D721Med (cell line): ENCODE measurements at places on chromosomes 16 and 17.

DNA sequence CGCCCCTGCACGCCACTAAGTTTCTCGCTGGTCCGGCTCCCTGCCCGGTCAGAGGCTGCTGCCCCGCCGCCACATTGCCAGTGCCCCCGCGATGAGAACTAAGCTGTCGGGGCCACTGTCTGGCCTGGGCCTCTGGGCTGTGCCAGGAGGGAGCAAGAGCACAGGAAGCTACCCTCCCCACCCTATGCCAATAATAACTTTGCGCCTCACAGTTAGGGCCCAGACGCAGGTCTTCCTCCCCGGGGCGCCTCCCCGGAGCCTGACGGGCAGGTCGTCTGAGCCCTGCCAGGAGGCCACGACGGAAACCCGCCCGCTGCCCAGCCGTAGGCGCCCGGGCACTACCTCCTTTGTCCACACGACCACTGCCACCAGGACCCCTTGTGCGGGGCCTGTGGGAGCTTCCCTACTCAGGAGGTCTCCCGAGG lies 1.5 kb downstream of the ZFPM1 start:
- DNase-seq: no peak

- no peak for DNase-seq
Measured at GRCh38 chr17:74045608-74046280, 157.7 kb upstream of the RPL38 start.

GRCh38 chr17:31597646-31598398 lies 206.3 kb downstream of the RAB11FIP4 start:
- DNase-seq: no peak

DNA sequence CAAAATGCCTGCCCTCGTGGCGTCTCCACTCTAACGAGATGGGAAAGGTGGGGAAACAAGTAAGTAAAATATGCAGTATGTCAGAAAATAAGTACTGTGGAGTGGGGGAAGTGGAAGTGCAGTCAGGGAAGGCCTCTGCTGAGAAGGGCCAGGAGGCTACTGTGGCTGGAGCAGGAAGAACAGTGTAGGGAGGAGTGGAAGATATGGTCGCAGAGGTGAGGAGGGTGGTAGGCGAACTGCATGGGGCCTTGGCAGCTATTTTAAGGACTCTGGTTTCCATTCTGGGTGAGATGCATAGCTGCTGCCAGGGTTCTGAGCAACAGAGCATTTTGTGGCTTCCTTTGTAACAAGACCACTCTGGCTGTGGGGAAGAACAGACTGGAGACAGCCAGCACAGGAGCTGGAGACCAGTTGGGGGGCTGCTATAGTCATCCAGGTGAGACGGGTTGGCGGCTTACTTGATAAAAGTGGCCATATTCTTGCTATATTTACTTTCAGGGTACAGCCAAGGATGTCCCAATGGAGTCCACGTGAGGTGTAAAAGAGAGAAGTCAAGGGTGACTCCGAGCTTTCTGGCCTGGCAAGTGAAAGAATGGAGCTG lies 42.6 kb downstream of the CYTH1 start:
- DNase-seq: no peak

DNA sequence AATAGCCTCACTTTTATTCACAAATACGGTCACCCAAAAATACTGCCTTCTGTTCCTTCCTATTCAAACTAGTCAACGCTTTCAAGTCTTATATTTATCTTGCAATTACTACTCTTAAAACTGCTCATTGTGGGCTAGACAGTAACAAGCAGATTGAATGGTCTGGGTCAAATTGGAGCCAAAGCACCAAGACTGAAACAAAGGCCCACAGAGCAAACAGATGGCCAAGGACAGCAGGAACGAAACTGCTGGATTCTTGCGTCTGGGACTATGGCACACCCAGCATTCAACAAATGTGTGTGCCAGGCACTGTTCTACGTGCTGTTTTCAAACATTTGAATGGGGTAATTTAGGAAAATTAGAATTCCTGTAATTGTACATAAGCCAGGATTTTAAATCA lies 250.1 kb upstream of the PSMD7 start:
- no peak for DNase-seq

DNA sequence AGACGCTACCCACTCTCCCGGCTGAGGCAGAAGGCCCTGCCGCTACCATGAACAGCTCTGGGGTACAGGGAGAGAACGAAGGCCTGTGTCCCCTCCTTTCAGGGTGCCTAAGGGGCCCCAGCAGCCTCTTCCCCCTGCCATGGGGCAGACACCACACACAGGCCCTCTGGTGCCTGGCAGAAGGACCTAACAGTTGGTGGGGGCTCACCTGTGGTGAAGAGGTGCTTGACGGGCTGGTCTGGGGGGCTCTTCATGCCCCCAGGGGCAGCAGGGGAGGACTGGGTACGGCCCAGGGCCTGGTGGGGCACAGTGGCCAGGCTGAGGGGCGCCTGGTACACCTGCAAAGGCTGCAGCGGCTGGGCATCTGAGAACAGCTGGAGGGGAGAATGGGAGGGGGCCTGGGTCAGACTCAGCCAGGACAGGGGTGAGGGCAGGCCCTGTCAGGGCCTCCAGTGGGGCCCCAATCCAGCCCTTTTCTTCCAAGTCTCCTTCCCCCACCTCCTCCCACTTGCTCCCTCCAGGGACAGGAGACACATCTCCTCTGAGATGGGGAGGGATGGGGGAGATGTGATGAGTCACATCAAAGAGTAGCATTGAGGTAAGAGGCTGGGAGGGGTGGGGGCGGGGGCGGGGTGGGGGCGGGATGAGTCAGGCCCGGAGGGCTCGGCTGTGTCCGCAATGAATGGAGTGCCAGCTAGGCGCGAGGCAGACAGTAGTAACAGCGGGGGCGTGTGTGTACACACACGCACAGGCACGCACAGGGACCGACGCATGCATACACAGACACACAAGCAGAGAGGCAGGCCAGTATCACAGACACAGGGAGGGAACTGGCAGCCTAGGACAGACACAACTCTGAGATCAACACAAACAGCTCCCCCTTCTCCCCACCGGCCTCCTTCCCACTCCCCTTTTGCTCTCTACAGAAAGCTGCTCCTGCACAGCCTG lies 16.1 kb downstream of the G6PC3 start:
- DNase-seq: no peak

GRCh38 chr17:75442168-75443103 lies 14.0 kb upstream of the TMEM94 start:
- DNase-seq: no peak

- DNase-seq: no peak
Measured at GRCh38 chr16:20859229-20859628, 40.9 kb downstream of the DCUN1D3 start.

DNA sequence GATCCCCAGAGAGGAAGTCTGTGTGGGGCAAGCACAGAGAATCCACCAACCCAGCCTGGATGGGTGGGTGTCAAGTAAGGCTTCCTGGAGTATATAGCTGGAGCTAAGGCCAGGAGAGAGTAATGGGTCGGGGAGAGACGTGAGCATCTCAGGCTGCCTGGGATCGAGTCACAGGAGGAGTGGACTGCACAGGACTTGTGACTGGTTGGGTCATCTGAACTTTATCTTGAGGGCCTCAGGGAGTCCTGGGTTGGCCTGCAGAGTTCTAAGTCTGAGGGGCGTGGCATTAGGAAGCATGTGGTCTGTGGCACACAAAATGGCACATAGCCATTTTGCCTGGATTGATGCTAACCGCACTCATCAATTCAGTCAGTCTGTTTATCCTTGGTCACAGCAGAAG lies 1.5 kb downstream of the PLA2G15 start:
- no peak for DNase-seq

GRCh38 chr16:23532448-23532847 lies 22.2 kb upstream of the GGA2 start:
- no peak for DNase-seq

DNA sequence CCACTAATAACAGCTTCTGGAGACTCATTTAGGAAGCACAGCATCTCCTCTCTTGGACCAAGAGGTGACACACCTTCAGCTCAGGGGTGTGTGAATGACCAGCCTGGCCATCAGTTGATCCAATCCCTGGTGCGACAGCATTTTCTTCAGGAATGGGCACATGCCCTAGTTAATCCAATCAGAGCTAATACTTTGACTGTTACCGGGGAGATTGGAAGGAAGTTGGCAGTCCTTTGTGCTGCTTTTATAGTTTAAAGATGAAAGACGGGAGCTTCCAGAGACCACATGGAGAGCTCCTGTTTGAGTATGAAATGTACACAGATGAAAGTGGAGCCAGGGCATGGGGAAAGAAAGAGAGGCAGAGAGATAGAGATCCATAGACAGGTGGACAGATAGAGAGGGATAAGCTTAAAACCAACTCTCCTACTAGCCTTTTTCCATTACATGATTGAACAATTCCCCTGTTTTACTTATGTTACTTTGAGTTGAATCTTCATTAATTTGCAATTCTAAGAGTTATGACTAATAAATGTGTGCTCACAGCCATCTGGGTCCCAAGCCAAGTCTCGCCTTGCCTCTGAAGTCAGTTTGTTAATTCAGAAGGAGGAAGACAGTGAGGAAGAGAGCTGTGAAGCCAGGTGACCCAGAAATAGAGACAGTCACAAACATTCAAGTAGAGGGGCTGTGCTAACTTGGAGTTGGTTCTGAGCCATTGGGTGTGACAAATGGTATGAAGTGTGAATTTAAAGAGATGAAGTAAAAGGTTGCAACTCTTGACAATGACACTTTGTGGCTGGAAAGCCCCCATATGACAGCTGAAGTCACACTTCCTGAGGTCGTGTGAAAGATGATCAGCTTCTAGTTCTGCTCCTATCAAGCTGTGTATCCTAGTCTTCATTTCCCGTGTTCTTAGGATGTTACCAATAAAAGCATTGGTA lies 120.0 kb upstream of the GOT2 start:
- DNase-seq: no peak

DNA sequence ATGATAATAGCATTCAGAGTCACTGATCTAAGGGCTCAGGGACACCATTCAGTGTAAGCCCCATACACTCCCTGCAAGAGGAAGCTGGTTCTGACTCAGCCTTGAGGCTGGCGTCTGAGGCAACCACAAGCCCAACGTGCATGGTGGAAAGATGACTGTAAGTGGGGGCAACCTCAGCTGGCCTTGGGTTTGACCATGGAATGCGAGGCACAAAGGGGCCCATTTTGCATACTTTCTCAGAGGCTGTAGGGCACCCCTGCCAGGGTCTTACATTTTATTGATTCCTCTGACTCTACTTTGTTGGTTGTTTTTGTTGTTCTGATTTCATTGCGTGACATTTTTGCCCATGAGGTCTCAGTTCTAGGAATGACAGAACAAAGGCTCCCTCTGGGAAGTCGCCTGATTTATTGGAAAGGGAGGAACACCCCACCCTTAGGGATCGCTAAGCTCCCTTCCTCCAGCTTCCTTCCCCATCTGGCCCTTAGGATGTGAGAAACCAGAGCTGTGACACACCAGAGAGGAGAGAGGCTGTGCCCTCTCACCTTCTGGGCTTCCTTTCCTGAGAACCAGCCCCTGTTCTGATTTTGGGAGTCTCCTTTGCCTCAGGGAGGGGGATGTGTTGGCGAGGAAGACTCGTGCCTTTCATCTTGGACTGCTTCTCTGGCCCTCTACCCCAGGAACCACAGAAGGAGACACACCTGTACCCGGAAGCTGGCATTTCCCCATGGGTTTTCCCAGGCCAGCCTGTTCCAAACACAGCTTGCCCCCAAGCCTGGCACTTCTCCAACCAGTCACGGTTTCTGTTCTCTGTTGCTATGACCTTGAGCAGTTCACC lies 5.6 kb upstream of the CIITA start:
- DNase-seq: no peak

DNA sequence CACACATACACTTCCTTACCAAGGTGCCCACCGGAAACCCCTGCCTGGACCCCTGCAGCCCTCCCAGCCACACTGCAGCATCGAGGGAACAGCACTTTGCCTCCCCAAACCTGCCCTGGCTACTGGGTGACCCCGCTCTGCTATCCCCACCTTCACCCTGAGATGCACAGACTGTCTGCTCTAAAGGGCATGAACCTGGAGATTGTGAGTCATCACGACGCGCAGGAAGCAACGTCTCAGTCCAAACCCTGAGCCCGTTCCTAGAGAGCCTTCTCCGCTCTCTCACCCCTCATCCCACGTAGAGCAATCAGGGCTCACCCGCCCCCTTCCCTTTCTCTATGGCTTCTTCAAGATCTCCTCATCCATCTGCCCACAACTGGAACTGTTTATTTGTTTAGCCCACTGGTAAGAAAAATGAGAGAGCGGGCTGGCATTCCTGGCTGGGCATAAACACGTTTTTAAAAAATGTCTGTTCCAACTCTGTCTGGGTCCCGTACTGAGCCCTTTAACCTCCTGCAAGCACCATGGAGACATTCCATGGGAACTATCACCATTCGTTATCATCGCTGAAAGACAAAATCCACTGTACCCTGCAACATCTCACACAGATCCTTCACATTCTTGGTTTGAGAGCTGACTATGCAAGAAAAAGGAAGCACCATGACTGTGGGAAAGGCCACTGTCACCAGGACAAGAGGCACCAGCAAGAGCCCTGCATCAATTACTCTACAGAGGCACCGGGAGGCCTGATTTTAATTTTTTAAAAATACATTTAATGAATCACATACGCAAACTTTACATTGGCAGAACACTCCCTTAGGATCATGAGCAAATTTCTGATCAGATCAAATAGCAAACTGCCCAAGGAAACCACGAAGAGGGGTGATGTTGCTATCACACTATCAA lies 28.2 kb downstream of the ZFHX3 start:
- DNase-seq: no peak

GRCh38 chr17:71262586-71262985 lies 858.2 kb upstream of the SOX9 start:
- no peak for DNase-seq

GRCh38 chr17:1545618-1546017 lies 17.0 kb downstream of the PITPNA start:
- DNase-seq: no peak

DNA sequence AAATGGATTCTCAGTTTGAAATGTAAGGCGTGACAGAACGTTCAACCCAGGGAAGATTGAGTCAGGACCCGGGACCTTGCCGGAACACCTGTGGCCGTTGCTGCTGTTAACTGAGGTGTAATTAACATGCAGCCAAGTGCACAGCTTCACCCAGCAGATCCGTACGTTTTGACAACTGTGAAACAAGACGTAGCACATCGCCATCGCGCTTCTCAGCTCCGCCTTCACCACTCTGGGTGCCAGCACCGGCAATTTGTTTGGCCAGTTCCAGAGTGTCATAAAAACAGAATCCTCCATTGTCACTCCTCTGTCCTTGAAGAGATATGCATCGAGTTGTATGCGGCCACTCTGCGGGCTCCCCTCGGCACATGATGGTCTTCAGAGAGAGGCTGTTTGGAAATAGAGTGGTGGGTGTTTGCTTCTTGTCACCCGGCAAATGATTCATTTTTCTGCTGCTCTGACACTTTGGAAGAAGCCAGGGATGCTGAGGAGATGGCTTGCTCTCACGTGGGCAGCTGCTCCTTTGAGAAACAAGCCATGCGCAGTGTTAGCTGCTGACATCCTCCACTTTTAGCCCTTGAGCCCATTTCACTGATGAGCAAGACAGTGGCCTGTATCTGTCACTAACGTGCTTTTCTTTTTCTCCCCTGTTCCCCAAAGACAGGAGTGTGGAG lies 22.6 kb downstream of the NAA60 start:
- no peak for DNase-seq
